ENCODE measurements at places on chromosomes 6 and 20.

- H3K4me3 ChIP-seq: no peak overlapping the region
- no peak overlapping the region for H3K27ac ChIP-seq
- no peaks in the 10 kb centered on the region for H3K27me3 ChIP-seq
- DNase-seq: no peak
Measured at GRCh38 chr6:163776906-163777686, 362.6 kb downstream of the QKI start.

- no peak overlapping the region for H3K27ac ChIP-seq
- peaks cover 2% of the 10 kb centered on the region for H3K27me3 ChIP-seq
- DNase-seq: no peak
- H3K36me3 ChIP-seq: no peaks in the 10 kb centered on the region
- H3K4me1 ChIP-seq: no peaks in the 10 kb centered on the region
- no peak overlapping the region for H3K4me3 ChIP-seq
Measured at GRCh38 chr20:54293526-54293925, 85.6 kb downstream of the PFDN4 start.

- H3K4me1 ChIP-seq: no peaks in the 10 kb centered on the region
- H3K27ac ChIP-seq: no peak overlapping the region
Measured at GRCh38 chr20:19298652-19299051, 86.2 kb downstream of the SLC24A3 start.

- no peak overlapping the region for H3K27ac ChIP-seq
- no peaks in the 10 kb centered on the region for H3K27me3 ChIP-seq
- H3K4me1 ChIP-seq: no peaks in the 10 kb centered on the region
- no peaks in the 10 kb centered on the region for H3K36me3 ChIP-seq
- H3K4me3 ChIP-seq: no peak overlapping the region
- no peak for DNase-seq
Measured at GRCh38 chr6:128903715-128904114, 20.8 kb downstream of the LAMA2 start.

- DNase-seq: no peak
- H3K4me1 ChIP-seq: peaks cover 27% of the 10 kb centered on the region
- H3K4me3 ChIP-seq: no peak overlapping the region
- H3K36me3 ChIP-seq: no peaks in the 10 kb centered on the region
- H3K27ac ChIP-seq: no peak overlapping the region
- H3K27me3 ChIP-seq: no peaks in the 10 kb centered on the region
Measured at GRCh38 chr6:149135809-149136208, 181.7 kb upstream of the TAB2 start.

GRCh38 chr20:25310921-25311728 lies 63.2 kb downstream of the PYGB start:
- peaks cover 13% of the 10 kb centered on the region for H3K4me1 ChIP-seq
- H3K36me3 ChIP-seq: peaks cover 9% of the 10 kb centered on the region
- peak; percentile 5 for DNase-seq
- H3K27ac ChIP-seq: peak overlapping the region; percentile 59
- no peak overlapping the region for H3K4me3 ChIP-seq

- H3K27me3 ChIP-seq: no peaks in the 10 kb centered on the region
- H3K4me3 ChIP-seq: no peak overlapping the region
- H3K27ac ChIP-seq: no peak overlapping the region
- H3K4me1 ChIP-seq: peaks cover 11% of the 10 kb centered on the region
Measured at GRCh38 chr6:156283091-156283490, 494.1 kb upstream of the ARID1B start.

GRCh38 chr20:36066777-36067176 lies 87.8 kb upstream of the EPB41L1 start:
- no peak for DNase-seq
- H3K36me3 ChIP-seq: no peaks in the 10 kb centered on the region
- no peak overlapping the region for H3K27ac ChIP-seq
- H3K4me1 ChIP-seq: peaks cover 6% of the 10 kb centered on the region
- no peak overlapping the region for H3K4me3 ChIP-seq

GRCh38 chr6:5569491-5569890 lies 308.2 kb downstream of the FARS2 start:
- no peak overlapping the region for H3K4me3 ChIP-seq
- no peaks in the 10 kb centered on the region for H3K4me1 ChIP-seq
- no peaks in the 10 kb centered on the region for H3K27me3 ChIP-seq

DNA sequence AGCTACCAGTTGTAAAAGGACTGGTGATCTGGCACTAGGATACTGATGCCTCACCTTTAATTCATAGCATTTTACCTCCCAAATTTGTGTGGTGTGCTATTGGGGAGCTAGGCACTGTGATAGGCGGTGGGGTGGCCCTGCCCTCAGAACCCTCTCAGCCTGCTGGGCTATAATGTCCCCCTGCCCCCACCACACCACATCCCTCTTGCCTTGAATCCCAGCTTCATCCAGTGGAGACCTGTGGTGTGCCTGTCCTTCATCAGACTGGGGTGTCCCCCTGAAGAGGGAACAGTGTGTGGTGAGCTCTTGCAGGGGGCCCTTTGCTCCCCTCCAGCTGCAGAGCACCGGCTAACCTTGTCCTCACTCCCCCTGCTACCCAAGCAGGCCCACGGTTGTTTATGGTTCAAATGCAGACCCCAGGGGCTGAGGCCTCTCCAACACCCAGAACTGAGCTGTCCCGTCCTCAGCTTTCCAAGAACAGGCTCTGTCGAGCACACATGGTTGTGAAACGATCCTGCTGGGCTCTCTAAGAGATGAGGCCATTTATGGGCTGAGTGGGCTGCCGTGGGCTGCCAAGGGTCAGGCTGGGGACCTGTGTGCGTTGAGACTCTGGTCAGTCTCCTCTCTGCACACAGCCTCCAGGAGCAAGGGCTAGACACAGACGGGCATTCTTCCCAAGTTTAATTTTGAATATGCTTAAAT lies 26.9 kb upstream of the VEGFA start:
- H3K27me3 ChIP-seq: peaks cover 7% of the 10 kb centered on the region
- no peak overlapping the region for H3K27ac ChIP-seq
- H3K36me3 ChIP-seq: no peaks in the 10 kb centered on the region
- no peak overlapping the region for H3K4me3 ChIP-seq

DNA sequence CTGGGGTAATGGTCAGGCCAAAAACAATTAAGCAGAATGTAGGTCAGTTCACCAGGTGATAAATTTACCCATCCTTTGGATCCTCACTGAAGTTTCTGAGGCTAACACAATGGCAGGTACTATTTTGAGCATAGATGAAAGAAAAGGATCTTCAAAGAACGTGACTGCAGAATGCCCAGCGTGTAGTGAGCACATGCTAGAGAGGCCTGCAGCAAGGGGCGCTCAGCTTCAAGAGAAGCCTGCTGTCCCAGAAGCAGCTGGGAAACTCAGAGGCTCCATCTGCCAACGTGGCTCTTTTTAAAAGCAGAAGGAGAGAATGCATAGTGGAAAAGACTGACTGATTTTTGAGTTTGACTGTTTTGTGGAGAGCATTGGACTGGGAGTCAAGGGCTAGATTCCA lies 57.4 kb downstream of the CD83 start:
- H3K27me3 ChIP-seq: peaks cover 18% of the 10 kb centered on the region
- H3K4me3 ChIP-seq: no peak overlapping the region
- no peak for DNase-seq
- no peaks in the 10 kb centered on the region for H3K4me1 ChIP-seq

GRCh38 chr6:22322103-22323030 lies 25.5 kb upstream of the PRL start:
- peak overlapping the region; percentile 19 for H3K27ac ChIP-seq
- H3K4me3 ChIP-seq: no peak overlapping the region
- no peak for DNase-seq
- H3K27me3 ChIP-seq: no peaks in the 10 kb centered on the region
- H3K4me1 ChIP-seq: peaks cover 30% of the 10 kb centered on the region

DNA sequence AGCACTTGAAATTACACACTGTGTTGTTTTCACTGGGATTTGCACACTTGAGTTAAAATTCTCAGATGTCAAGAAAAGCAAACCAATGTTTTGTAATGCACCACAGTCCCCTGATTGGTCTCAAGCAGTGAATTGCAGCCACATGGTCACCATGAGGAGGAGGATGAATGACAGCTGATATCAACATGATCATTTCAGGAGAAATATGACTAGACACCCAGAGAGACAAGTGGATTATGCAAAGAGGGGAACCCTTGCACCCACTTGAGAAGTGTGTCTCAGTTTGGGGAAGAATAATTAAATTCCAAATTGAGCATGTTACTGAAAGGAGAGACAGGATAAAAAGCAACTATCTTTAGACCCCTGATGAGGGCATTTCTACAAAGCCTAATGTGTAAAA lies 69.3 kb downstream of the UST start:
- no peak for DNase-seq
- no peak overlapping the region for H3K27ac ChIP-seq
- H3K36me3 ChIP-seq: peaks cover 9% of the 10 kb centered on the region
- no peaks in the 10 kb centered on the region for H3K27me3 ChIP-seq

GRCh38 chr6:11428895-11429294 lies 108.7 kb upstream of the TMEM170B start:
- H3K27ac ChIP-seq: no peak overlapping the region
- no peak overlapping the region for H3K4me3 ChIP-seq
- H3K36me3 ChIP-seq: no peaks in the 10 kb centered on the region
- H3K27me3 ChIP-seq: no peaks in the 10 kb centered on the region
- no peak for DNase-seq

DNA sequence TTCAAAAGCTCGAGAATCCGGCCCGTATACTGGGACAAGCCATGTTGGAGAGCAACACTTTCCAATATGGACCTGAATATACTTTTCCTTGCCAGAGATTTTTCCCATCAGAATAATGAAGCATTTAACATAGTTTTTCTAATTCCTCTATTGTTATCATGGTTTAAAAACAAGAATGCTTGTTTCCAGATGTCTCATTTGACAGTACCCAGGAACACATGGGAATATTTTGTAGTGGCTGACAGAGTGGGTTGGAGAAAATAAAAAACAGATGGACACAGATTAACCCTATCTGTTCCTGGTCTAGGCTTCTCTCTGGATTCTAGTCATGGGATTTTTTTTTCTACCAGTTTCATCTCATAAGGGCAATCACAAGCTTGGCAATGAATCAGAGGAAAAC lies 164.8 kb upstream of the CEP162 start:
- DNase-seq: no peak
- H3K4me1 ChIP-seq: peaks cover 10% of the 10 kb centered on the region
- peaks cover 7% of the 10 kb centered on the region for H3K27me3 ChIP-seq
- H3K27ac ChIP-seq: no peak overlapping the region
- no peak overlapping the region for H3K4me3 ChIP-seq

- no peak overlapping the region for H3K4me3 ChIP-seq
- H3K4me1 ChIP-seq: peaks cover 1% of the 10 kb centered on the region
- peaks cover 16% of the 10 kb centered on the region for H3K36me3 ChIP-seq
- H3K27me3 ChIP-seq: no peaks in the 10 kb centered on the region
- no peak for DNase-seq
Measured at GRCh38 chr20:25318471-25319240, 70.8 kb downstream of the PYGB start.

DNA sequence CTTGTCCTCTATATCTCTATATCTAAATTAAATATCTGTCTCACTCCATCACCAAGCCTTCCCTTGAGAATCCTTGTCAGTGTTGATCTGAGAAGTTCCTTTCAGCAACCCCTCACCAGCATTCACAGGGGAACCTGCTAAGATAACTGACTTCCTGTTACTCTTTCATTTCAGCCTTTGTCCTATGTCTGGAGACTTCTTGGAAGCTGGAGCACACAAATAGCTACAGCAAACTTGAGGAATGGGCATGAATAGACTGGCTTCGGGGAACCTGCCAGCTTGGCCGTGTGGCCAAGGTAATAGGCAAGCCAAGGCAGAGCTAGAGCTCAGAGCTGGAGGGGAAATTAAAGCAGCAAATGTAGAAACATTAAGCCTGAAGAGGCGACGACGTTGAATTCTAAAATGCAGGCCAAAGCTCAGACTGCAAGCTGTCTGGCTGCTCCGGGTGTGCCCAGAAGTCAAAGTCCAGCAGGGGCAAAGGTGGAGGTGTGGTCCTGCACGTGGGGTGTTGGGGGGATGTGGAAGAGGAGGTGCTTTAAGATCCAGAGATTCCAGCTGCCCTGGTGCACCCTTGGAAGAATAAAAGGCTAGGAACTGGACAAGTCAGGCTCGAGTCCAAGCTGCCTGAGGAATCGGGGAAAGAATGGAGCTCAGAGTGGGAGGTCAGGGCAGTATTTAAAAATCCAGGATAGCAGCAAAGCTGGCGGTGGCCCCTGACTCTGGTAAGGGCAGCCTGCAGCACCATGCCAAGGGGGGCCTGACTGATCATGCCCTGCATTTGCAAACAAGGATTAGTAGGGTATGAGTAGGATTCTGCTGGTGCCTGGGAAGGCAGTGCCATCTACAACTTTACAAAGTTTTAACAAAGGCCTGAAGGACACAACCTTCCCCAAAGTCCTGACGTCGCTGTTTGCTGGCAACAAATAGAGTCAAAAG lies 185.0 kb upstream of the SGK1 start:
- no peak for DNase-seq
- H3K27ac ChIP-seq: no peak overlapping the region
- no peaks in the 10 kb centered on the region for H3K4me1 ChIP-seq
- H3K36me3 ChIP-seq: no peaks in the 10 kb centered on the region
- H3K27me3 ChIP-seq: no peaks in the 10 kb centered on the region

DNA sequence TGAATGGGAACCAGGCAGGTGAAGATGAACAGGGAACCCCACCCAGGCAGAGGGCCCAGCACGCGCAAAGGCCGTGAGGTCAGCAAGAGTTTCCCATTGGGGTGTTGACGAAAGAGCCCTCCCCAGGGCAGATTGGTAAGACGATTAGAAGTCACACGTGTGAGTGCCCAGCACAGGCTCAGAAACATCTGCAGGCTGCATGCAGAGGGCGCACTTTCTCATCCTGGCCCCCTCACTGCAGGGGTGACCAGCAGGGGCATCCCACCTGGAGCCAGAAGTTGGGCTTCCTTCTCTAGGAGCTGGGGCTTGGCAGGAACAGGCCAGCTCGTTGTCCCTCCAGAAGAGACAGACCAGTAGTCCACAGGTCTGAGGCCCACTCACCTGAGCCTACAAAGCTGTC lies 38.4 kb downstream of the VSTM2L start:
- H3K27me3 ChIP-seq: no peaks in the 10 kb centered on the region
- H3K4me3 ChIP-seq: no peak overlapping the region
- DNase-seq: no peak
- peaks cover 3% of the 10 kb centered on the region for H3K36me3 ChIP-seq
- H3K27ac ChIP-seq: no peak overlapping the region
